Midbrain (tissue), 1 donor: ENCODE measurements at places on chromosomes 1 and 21.
A peak's percentile ranks its signal among the peaks of the same experiment; 100 is the strongest.

- no peak for DNase-seq
These were observed 36.1 kb downstream of the DEGS1 start for GRCh38 chr1:224219011-224219611.

GRCh38 chr1:232183802-232184201 lies 446.1 kb downstream of the SIPA1L2 start:
- no peak for DNase-seq

DNA sequence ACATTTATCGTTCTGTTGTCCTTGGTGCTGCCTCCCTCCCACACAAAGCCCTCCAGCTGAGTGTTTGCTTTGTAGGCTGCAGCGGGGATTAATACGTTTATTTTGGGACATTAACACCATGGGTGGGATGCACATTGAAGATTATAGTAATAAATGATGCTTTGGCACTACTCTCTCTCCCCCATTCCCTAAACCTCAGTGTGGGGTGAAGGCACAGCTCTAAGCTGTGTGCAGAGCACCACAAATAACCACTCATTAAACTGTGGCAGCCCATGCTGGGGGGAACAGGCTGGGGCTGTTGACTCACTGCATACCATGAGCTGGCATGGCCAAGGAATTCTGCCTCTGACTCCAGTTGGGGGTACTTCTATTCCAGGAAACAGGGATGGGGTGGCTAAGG lies 7.7 kb downstream of the PCP4L1 start:
- no peak for DNase-seq

- DNase-seq, result no peak
These were observed 476.8 kb upstream of the DEPDC1 start for GRCh38 chr1:68973459-68974244.

- no peak for DNase-seq
These were observed 74.2 kb downstream of the SSBP3 start for GRCh38 chr1:54331843-54332463.

DNA sequence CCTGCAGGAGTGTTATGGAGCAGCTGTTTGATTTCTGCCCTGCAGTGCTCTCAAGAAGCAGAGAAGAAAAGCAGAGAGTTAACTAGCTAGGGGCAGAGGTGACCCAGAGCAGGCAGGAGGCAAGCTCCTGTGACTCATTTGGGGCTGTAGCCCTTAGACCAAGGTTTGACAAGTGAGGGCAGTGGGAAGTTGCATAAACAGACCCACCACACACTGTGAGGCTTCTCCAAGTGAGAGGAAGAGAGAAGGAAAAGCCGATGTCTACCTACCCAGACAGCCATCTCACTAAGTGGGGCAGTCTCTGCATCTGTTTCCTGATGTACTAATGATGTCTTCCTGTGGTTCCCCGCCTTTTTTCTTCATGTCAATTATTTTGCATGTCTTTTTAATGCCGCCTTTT lies 159.9 kb upstream of the NR5A2 start:
- DNase-seq, result no peak

- no peak for DNase-seq
These were observed 368.8 kb downstream of the NPHP4 start for GRCh38 chr1:5623399-5623798.

- DNase-seq, result no peak
These were observed 25.9 kb upstream of the PEF1 start for GRCh38 chr1:31670593-31670964.

- peak; percentile 47 for DNase-seq
These were observed at the start of gene ETNK2 for GRCh38 chr1:204151552-204152309. Gene ETNK2 (minus strand): TSS chr1:204152044. CDS start chr1:204151852, 192 bp downstream.

DNA sequence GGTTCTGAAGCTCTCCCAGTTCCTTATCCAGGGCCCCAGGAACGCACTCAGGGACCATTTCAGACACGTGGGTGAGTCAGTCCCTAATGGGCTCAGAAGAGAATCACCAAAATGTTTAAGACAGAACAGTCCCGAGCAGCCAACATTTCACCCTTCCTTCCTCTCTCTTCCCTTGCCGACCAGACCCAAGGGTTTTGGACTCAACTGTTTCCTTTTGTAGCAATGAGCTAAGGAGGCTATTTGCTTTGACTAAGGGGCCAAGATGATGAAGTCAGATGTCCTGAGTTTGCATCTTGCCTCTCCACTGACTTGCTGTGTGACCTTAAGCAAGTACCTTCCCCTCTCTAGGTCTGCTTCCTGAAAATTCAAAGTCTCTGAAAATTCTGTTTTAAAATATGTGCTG lies 472.3 kb upstream of the VAMP3 start:
- DNase-seq, result no peak

DNA sequence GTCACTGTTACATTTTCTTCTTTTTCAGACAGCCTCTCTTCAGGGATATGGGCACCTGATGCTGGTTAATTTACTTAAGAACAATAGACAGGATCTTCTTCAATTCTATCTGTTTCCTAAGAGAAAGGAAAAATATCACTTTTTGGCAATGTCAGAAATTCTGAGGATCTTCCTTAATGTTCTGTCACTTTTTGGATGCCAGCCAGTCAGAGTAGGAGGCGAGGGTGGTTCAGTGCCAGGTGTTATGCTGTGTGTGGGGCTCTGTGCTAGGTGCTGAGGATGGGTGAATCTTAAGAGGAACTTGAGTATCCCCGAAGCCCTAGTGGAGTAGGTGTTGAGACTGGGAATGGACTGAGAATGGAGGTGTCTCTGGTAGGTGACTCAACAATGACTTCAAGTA lies 133.5 kb downstream of the UCK2 start:
- no peak for DNase-seq

DNA sequence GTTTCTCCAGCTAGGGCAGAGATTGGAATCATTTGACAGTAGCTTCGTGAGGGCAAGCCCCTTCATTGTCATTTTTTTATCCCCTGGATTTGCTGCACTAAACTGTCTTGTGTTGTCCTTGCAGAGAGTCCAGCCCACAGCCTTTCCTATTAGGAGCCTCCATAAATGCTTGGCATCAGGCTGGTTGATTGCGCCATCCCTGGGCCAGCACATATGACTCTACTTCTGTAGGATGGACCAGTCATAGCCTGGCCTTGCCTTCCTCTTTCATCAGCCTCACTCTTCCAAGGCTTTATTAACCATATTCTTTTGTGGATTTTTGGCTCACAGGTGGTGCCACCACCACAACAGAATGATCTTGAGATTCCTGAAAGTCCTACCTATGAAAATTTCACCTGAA lies 31.4 kb downstream of the LY9 start:
- no peak for DNase-seq

GRCh38 chr1:229714964-229715603 lies 89.0 kb downstream of the URB2 start:
- DNase-seq, result no peak

DNA sequence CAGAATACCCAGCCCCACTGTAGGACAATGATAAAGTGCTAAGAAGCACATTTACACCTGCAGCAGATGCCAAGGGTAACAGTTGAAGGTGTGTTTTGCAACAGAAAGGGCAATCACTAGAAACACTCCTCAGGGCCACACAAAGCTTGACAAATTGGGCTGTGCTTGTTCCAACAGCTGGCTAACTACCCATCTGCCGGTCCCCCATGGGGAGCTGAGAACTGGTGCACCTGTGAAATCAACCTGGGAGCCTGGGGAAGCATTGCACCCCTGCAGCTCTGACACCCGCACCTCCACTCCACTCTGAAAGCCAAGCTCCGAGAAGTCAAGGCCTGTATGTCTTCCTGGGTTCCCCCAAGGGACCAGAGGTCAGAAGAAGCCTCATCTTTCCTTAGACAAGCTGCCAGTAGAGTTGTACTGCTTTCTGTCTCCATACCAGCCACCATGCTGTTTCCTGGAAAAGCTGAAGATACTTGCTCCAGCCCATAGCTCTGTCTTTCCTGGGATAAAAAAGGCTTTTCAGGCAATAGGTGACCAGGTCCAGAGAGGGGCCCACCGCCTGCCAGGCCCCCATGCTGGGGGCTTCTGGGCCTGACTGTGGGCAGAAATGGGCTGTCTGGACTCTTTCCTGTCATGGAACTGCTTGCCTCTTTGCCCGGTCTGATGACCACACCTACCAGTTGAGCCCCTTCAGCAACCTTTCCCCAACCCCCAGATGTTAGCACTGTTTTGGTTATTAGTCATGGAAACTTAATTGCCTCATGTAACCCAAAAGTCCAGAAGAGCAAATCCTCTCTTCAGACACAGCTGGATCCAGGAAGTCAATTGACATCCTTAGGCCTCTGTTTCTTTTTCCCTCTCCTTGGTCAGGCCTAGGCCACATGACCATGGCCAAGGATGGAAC lies 93.6 kb downstream of the KIF14 start:
- DNase-seq, result no peak

GRCh38 chr1:180193141-180194047 lies 36.7 kb upstream of the LHX4 start:
- DNase-seq, result no peak

- DNase-seq, result no peak
These were observed at the start of gene HTR6 for GRCh38 chr1:19664453-19665185. Gene HTR6 (plus strand): TSS chr1:19664875. CDS start chr1:19665754, 879 bp downstream.

GRCh38 chr1:157008502-157008901 lies 37.0 kb downstream of the ARHGEF11 start:
- DNase-seq, result no peak

DNA sequence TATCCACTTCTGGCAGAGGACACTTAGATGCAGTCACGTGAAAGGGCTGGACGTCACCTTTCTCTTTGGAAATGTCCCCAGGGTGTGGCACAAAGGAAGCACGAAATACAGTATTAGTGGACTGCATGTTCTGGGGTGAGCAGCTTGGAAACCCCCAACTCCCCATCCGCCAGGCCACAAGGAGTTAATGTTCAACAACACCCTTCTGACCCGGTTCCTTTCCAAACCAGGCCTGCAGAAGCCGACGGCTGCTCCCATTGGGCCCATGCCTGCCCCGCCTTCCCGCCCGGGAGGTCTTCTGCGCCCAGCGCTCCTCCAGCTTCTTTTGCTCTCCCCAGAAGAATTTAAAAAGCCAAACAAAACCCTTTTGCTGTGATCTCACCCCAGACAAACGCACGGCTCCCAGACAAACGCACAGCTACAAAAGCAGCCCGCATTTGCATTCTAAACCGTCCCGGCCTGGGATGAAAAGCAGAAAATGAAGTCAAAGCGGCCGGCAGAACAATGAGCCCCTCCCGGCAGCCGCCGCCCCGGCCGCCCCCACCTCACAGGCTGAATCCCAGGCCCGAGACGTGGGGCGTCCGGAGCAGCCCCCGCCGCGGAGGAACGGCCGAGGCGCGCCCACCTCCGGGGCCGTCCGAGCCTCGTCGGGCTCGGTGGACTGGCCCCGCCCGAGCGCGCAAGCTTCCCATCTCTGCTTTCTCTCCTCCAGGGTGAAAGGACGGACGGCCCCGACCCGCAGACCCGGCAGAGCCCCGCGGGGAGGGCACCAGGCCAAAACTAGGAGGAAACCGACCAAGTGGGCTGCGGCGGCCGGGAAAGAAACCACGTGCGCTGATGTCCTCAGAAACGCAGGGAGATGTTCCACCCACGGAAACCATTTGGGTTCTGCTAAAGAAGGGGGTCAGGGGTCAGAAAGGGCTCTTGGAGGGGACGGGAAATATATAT lies 101.9 kb downstream of the PLPP3 start:
- DNase-seq, result peak; percentile 69

- no peak for DNase-seq
These were observed 2.0 kb downstream of the LRRC7 start for GRCh38 chr1:69569576-69570328.

- no peak for DNase-seq
These were observed 8.0 kb upstream of the PLCH2 start for GRCh38 chr1:2468041-2468472.

DNA sequence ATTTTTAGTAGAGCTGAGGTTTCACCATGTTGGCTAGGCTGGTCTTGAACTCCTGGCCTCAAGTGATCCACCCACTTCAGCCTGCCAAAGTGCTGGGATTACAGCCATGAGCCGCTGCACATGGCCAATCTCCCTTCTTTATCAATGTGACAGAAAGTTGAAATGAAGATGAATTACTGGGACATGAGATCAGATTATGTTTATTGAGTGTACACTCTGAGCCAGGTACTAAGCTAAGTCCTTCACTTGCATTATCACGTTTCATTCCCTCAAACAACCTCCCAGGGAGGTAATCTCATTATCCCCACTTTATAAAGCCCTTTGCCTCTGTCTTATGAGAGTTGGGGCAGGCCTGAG lies 6.3 kb upstream of the CHI3L2 start:
- DNase-seq, result no peak

- no peak for DNase-seq
These were observed 174.1 kb upstream of the IGSF21 start for GRCh38 chr1:17933501-17933900.

DNA sequence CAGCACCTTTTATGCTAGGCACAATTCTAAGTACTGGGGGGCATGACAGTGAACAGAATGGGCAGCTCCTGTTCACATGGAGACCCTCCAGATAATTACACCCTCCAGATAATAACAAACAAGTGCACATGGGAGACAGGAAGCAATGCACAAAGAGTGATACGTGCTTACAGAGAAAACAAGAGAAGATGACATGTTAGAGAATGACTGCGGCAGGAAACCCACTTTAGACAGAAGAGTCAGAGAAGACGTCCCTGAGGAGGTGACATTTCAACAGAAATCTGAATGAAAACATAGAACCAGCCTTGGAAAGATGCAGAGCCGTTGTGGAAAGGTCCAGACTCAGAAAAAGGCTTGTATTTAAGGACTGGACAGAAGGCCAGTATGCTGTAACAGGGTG lies 54.7 kb upstream of the ARTN start:
- no peak for DNase-seq

GRCh38 chr1:18569251-18569650 lies 61.4 kb upstream of the PAX7 start:
- no peak for DNase-seq

DNA sequence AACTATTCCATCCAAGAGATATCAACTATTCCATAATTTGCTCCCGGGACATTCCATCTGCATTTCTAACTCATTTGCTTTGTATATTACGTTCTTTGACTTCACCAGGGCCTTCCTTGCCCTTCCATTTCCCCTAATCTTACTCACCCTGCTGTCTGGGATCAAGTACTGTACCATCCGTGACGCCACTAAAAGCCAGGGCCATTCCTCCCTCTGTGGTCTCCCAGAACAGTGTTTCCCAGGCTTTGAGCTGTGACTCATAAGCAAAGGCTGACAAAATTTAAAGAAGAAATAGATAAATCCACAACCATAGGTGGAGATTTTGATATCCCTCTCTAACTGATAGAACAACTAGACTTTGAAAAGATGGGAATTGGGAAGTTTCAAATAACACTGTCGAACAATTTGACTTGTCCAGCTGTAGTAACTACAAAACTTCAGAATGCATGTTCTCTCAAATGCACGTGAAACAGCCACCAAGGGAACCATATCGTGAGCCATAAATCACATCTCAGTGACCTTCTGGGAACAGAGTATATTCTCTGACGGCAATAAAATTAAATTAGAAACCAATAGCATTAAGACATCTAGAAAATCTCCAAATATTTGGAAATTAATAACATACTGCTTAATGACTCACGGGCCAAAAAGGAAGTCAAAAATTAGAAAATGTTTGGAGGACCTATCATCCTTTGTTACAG lies 501.0 kb downstream of the SETD4 start:
- no peak for DNase-seq

GRCh38 chr1:12135612-12136011 lies 31.2 kb upstream of the TNFRSF1B start:
- no peak for DNase-seq

- peak; percentile 84 for DNase-seq
These were observed 47.8 kb downstream of the C1orf198 start for GRCh38 chr1:230820568-230820967.

GRCh38 chr1:231395076-231395997 lies 26.8 kb downstream of the EGLN1 start:
- DNase-seq, result no peak
